Left renal cortex interstitium (tissue), 4 donors: ENCODE measurements at places on chromosomes 16 and 17. TPM values are rescaled to one million over a fixed set of nuclear protein-coding genes. Genes with fewer than 3 reads are reported as not detected.

- no peak for DNase-seq
These were observed 62.1 kb downstream of the GPRC5B start for GRCh38 chr16:19822533-19822932.

The MARCHF10 gene
- 1.0 TPM for polyA plus RNA-seq

DNA sequence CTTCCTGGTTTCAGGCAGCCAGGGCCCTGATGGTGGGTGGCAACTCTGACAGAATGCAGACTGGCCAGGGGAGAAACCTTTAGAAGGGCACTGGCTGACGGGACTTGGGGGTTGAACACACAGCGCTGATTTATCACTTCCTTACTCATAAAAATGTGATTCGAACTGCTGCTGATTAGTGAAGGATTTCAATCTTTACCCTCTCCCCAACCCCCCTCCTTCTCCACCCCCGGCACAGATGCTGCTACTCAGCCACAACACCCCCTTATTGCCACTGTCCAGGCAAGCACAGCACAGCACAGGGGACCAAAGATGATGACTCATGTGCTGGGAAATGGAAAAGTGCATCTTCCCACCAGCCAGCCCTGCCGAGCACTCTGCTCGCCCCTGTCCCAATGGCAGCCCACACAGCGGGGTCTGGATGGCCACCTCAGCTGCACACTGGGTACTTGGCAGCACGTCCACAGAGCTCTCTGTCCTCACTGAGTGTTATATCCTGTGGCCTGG, 70.1 kb downstream of the SMG6 start:
- DNase-seq, result no peak

DNA sequence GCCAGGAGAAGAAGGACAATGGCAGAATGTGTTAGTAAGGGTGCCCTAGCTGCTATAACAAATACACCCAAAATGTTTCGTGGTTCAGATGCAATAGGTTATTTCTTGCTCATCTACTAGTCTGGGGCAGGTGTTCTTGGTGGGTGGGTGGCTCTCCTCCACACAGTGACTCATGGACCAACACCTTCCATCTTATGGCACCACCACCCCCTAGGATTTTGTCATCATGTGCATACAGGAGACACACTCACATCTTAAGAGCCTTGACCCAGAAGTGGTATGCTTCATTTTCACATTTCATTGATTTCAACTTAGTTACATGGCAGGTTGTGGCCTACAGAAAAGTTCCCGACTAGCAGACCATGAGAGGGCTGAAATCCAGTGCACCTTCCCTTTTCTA, 114.7 kb downstream of the AMFR start:
- DNase-seq, result no peak

- no peak for DNase-seq
These were observed 2.7 kb upstream of the DHRS7B start for GRCh38 chr17:21124086-21124485.

DNA sequence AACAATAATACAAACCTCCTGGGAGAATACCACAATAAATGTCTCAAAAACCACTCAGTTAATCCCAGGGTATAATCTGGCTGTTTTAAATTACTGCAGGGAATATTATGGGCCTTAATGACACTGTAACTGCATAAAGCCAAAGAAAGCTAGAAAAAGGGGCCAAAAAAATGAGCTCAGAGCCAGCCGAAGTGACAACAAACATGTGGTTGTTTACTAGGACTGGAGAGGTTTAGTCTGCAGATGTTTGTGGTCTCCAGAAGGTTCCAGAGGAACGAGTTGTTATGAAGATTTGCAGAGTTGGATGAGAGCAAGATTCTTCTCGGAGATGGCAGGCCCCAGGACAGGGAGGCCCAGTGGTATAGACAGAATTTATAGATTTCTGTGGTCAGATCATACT, 97.1 kb upstream of the AKTIP start:
- DNase-seq, result no peak

The KRTAP2-1 gene
- not detected for polyA plus RNA-seq

DNA sequence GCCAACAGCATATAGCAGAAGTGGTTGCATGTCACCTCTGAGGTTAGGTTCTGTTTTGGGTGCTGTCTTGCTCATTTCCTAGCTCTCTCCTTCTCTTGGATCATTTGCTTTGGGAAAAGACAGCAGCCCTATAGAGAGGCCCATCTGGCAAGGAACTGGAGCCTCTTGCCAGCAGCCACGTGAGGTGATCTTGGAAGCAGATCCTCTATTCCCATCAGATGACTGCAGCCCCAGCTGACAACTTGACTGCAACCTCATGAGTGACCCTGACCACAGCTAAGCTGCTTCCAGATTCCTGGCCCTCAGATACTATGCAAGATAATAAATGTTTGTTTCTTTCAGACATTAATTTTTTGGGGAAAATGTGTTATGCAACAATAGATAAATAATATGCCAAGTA, 213.3 kb upstream of the HS3ST4 start:
- DNase-seq, result no peak

DNA sequence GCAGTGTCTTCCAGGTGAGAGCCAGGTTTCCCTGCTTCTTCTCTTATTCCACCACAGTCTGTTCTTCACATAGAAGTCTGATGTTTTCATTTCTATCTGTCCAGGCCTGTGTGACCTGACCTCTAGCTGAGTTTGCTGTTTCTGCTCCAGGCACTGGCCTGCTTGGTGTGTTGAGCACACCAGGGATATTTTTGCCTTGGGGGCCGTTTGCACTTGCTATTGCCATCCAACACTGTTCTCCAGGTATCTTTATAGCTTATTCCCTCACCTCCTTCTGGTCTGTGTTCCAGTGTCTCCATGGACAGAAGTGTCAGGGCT, 41.4 kb downstream of the MRTFB start:
- DNase-seq, result no peak

- no peak for DNase-seq
These were observed 24.2 kb downstream of the TOM1L2 start for GRCh38 chr17:17947966-17948365.

- no peak for DNase-seq
These were observed 103.6 kb upstream of the HS3ST2 start for GRCh38 chr16:22710326-22710725.

- no peak for DNase-seq
These were observed 226.1 kb downstream of the C16orf78 start for GRCh38 chr16:49599704-49600103.

- DNase-seq, result no peak
These were observed 11.7 kb downstream of the RNF40 start for GRCh38 chr16:30773826-30774225.

- no peak for DNase-seq
These were observed 309.4 kb downstream of the SEC14L1 start for GRCh38 chr17:77449908-77450741.

The BCL6B gene
- polyA plus RNA-seq, result 27.0 TPM

The CEMP1 gene
- 9.4 TPM for polyA plus RNA-seq

DNA sequence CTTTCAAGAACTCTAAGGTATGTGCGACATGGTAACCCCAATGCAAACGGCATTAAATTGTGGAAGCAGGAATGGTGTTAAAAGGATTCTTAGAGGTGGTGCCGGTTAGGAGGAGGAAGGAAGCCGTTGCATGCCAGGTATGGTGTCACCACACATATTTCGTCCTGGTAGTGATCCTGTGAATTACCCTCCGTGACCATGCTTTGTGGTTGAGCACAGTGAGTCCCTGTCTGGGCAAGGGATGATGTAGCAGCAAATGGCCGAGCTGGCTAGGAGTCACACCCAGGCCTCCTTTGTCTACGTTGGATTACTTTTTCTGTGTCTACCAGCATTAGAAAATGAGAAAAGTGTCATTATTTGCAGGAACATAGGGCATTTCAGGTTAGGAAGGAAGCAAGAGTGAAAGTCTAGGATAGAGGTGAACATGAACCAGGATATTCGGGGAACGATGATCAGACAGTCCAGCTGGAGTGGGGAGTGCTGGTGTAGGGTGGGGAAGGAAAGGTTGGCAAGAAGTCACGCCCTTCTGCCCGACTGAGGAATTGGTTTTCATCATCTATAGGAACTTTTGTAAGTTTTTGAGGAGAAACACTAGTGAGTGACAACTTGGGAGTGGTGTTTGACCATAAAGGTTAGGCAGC, 123.5 kb downstream of the PRKCA start:
- no peak for DNase-seq

The ARL4D gene
- polyA plus RNA-seq, result 8.1 TPM

DNA sequence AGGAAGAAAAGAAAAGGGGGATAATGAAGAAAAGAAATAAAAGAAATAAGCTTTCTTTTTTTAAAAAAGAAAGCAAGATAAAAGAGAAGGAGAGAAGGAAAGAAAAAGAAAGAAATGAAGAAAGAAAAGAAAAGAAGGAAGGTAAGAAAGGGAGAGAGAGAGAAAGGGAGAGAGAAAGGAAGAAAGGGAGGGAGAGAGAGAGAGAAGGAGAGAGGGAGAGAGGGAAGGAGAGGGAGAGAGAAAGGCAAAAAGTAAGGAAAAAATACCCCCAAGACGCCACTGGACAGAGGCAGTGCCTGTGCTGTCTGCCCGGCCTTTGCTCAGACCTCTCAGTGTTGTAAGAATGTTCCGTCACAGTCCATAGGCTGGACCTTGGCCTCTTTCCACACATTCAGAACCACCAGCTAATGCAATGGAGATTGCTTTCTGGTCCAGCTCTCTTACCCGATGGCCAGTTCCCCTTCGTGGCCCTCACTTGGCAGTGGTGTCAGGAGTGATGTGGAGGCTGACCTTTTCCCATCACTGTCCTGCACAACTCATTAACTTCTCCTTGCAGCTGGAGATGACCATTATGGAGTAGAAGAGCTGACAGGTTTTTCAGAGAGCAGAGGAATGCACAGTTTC, 14.3 kb upstream of the HNF1B start:
- no peak for DNase-seq
